Kidney (tissue), 22 donors: ENCODE measurements at places on chromosomes 16 and 17. TPM values are rescaled to one million over a fixed set of nuclear protein-coding genes. Genes with fewer than 3 reads are reported as not detected.

IRX5 gene
- 22.3 TPM for total RNA-seq

TLCD1 gene
- 25.3 TPM for total RNA-seq

CCL4 gene
- total RNA-seq: 5.1 TPM

OR3A2 gene
- total RNA-seq: 1.1 TPM

OR1F1 gene
- not detected for total RNA-seq

GAS2L2 gene
- not detected for total RNA-seq

GRCh38 chr17:81260171-81260570, 21.1 kb downstream of the NDUFAF8 start:
- no peak overlapping the region for H3K4me3 ChIP-seq
- DNase-seq: no peak
- no peaks in the 10 kb centered on the region for H3K36me3 ChIP-seq
- no peaks in the 10 kb centered on the region for H3K27me3 ChIP-seq

- no peaks in the 10 kb centered on the region for H3K4me1 ChIP-seq
- no peak overlapping the region for H3K4me3 ChIP-seq
- H3K27me3 ChIP-seq: no peaks in the 10 kb centered on the region
- H3K36me3 ChIP-seq: no peaks in the 10 kb centered on the region
- DNase-seq: no peak
- H3K27ac ChIP-seq: no peak overlapping the region
These were observed 3.0 kb downstream of the RCVRN start for GRCh38 chr17:9902120-9902519.

GRCh38 chr17:66638707-66639479, 196.0 kb upstream of the CACNG5 start:
- H3K27me3 ChIP-seq: no peaks in the 10 kb centered on the region
- H3K4me1 ChIP-seq: no peaks in the 10 kb centered on the region
- no peaks in the 10 kb centered on the region for H3K36me3 ChIP-seq
- no peak for DNase-seq
- no peak overlapping the region for H3K27ac ChIP-seq

DNA sequence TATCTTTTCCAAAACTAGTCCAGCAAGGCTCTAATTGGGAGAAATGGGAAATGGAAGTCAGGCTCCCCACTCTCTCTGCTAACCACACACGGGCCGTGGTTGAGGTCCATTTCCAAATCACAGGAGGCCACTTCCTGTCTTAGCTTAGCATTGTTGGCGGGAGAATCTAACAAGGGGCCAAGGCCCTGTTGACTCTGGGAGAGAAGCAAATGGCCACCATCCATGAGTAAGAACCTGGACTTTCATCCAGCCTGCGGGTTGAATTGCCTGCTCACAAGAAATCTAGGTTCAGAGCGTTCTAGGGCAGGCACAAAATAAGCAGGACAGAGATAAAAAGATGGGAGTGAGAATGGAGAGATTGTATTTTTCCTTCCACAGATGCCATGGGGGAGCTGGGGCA, 5.7 kb downstream of the FAM20A start:
- peaks cover 28% of the 10 kb centered on the region for H3K4me1 ChIP-seq
- H3K27me3 ChIP-seq: no peaks in the 10 kb centered on the region
- H3K36me3 ChIP-seq: no peaks in the 10 kb centered on the region
- no peak overlapping the region for H3K27ac ChIP-seq
